ENCODE measurements at places on chromosomes 11 and 22.

DNA sequence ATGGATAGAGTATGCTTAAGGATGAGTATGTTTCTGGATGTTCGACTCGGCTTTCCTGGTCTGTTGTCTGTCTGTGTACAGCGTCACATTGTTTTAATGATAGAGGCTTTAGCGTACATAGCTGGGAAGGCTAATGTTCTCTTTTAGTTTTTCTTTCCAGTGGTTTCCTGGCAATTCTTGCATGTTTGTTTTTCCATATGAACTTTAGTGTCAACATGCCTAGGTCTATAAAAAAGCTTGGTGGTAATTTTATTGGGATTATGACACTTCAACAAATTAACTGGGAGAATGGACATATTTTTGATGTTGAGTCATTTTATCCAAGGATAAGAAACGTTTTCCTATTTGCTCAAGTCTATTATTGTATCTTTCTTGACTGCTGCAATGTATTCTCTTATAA is 17.6 kb downstream of the F2 start:
- DNase-seq: no peak

DNA sequence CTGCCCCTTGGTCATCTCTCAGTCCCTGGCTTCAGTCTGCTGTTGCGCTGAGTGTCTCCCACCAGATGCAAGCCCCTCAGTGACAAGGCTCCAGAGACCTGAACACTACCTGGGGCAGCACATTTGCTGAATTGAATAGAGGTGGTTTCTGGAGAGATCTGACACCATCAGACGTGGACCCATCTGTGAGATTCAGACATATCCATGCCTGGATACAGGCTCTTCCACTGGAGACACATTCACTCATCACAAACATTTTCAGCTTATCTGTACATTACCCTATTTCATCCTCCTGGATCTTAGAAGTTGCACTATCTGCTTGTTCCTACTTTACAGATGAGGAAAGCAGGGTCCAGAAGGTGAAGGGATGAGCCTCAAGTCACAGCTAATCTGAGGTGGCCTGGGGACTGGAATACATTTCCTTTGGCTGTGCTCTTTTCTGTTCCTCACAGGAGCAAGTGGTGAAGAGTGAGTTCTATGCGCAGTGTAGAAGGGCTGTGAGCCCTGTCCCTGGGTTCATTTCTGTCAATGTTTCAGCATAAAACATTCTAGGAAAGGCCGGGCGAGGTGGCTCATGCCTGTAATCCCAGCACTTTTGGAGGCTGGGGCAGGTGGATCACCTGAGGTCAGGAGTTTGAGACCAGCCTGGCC is 19.0 kb downstream of the ATG16L2 start:
- DNase-seq: no peak

- no peak for DNase-seq
These were observed 15.8 kb downstream of the UPB1 start for GRCh38 chr22:24510637-24511625.

DNA sequence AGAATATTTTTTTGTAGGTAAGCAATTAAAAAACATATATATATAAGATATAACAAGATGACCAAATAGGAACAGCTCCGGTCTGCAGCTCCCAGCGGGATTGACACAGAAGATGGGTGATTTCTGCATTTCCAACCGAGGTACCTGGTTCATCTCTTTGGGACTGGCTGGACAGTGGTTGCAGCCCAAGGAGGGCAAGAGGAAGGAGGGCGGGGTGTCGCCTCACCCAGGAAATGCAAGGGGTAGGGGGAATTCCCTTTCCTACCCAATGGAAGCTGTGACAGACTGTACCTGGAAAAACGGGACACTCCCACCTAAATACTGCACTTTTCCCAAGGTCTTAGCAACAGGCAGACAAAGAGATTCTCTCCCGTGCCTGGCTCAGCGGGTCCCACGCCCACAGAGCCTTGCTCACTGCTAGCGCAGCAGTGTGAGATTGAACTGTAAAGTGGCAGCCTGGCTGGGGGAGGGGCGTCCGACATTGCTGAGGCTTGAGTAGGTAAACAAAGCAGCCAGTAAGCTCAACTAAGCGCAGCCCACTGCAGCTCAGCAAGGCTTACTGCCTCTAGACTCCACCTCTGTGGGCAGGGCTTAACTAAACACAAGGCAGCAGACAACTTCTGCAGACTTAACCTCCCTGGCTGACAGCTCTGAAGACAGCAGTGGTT is 163.8 kb downstream of the CWF19L2 start:
- DNase-seq: no peak

- DNase-seq: no peak
These were observed 98.2 kb downstream of the RDX start for GRCh38 chr11:110198031-110198729.

- DNase-seq: no peak
These were observed 2.0 kb upstream of the CASTOR1 start for GRCh38 chr22:30291058-30291892.

GRCh38 chr11:94658386-94658785 is 91.2 kb downstream of the PIWIL4 start:
- no peak for DNase-seq

DNA sequence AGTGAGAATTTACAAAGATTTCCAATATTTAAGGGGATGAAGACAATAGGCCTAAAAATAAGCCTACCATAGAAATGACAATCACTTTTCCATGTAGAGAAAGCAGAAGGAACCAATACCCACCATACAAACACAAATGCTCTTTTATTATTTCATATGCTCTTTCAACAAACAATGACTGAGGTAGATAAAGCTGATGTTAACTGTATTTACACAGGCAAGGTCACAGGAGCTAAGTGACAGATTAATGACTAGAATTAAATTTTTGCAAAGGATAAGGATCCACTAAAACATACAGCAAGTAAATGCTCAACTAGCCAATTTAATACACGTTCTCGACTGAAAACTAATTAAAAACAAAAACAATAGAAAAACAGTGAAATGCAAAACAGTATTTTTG is 34.2 kb downstream of the PICALM start:
- DNase-seq: no peak

All from BJ (cell line).